ENCODE measurements at places on chromosomes 6 and 20.

- DNase-seq, result no peak
Measured at GRCh38 chr6:118356054-118356453, 192.0 kb upstream of the PLN start.

DNA sequence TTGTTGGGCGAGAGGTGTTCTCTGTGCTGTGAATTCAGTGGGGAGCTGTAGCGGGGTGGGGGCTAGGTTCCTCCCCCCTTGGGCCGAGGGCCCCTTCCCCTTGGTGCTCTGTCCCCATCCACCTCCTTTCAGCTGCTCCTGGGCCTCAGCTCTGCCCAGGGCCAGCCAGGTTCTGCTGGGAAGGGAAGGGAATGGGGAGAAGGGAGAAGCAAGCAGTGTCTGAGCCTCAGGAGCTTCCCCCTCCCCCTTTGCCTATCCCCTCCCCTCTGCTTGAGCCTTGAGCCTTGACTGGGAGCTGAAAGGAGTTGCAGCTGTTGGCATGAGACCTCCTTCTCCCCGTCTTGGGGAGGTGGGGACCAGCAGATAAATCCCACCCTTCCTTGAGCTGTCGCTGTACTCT is 576 bp upstream of the RRP36 start:
- no peak for DNase-seq

DNA sequence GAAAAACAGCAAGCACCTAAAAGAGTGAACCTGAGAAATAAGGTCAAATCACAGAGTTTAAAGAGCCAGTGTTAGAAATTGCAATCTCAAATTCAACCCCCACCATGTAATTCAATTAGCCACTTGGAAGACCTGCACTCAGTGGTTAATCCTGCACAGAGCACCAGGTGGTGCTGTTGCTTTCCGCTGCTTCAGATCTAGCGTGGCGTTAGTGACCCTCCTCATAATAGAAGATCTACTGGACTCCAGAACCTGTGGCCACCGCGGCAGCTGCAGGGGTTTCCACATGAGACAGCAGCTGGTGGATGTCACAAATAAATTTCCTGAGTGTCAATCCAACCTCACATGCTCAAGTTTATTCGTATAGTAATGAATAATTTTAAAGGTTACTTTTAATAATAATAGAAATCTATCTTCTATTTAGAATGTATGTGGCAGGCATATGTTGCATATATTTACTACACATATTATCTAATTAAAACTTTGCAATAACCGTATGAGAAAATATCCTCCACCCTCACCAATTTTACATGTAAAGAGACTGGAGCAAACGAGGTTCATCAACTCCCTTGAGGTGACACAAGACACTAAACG is 84.4 kb downstream of the SYNE1 start:
- DNase-seq, result no peak

GRCh38 chr6:130524552-130524951 is 158.7 kb downstream of the TMEM200A start:
- no peak for DNase-seq

GRCh38 chr6:52180787-52181558 is 5.2 kb upstream of the IL17A start:
- DNase-seq, result no peak

DNA sequence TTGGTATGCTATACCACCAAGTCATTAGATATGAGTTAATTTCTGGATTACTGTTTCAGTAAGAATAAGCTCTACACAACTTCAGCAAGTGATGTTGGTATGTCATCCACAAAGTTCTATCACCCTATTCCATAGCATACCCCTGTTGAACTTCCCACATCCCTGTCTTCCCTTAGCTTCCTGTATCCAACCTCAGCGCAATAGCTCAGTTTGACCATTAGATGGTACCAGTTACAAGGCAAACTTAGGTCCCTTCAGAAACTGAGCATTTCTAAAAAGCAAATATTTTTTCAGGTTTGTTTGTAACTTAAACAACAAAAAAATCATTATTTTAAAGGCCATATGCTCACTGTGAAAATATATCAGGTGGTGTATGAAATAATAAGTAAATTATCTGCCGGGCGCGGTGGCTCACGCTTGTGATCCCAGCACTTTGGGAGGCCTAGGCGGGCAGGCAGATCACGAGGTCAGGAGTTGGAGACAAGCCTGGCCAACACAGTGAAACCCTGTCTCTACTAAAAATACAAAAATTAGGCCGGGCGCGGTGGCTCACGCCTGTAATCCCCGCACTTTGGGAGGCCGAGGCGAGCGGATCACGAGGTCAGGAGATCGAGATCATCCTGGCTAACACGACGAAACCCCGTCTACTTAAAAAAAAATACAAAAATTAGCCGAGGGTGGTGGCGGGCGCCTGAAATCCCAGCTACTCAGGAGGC is 8.8 kb upstream of the MOG start:
- no peak for DNase-seq

GRCh38 chr6:165705941-165706340 is 42.9 kb upstream of the PDE10A start:
- no peak for DNase-seq

GRCh38 chr20:42218621-42219374 is 600.6 kb upstream of the CHD6 start:
- no peak for DNase-seq

GRCh38 chr6:163352011-163352685 is 62.4 kb upstream of the QKI start:
- DNase-seq, result no peak

DNA sequence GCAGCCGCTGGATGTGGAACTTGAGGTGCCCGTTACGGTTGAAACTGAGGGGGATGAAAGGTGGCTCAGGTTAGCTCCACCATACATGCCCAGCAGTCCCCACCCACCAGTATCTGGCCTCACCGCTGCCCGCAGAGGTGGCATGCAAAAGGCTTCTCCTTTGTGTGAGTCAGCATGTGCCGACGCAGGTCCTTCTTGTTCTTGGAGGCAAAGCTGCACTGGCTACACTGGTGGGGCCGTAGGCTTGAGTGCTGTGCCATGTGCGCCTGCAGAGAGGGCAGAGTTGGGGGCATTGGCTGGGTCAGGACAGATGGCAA is 15.8 kb downstream of the PCIF1 start:
- DNase-seq, result no peak

GRCh38 chr20:5069141-5069806 is 50.5 kb downstream of the PCNA start:
- no peak for DNase-seq

DNA sequence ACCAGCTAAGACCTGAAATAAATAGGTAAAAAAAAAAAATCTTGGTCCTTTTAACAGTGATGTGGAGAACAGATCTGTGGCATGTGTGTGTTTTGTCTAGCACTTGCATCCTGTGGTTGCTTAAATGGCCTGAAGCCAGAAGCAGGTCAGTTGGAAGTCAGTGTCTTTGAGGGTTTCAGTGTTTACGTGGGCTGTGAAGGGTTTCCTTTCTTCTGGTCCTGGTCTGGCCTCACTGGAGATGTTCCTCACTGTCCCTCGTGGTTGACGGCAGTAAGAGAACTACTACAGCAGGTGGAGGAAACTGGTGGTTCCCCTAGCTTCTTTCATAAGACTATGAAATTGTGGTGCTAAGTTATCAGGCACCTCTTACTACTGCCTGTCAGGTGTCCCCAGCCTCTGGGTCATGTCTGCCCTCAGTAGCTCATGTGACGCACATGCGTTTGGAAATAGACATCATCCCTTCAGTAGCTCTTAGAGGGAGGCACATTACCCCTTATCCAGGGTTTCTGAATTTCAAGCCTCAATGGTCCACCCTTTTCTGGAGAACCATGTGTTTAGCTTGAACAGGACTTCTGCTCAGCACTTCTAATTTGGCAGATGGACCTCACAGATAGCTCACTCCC is 59.4 kb upstream of the SCP2D1 start:
- no peak for DNase-seq

DNA sequence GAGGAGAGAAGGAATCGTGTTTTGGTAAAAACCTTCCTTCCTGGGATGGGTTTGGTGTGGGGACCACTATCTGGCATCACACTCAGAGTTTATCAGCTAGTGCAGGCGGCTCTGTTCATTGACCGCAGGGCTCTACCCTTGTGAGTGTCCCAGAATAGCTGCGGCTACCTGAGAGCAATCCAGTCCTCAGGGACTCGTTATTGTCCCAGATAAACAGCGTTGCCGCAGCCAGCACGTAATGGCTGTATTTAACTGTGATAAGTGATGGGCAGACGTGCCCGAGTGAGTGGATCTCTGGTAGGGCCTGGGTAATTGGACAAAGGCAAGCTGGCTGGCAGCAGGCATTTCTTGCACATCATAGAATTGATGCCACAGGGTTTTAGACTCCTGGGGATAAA is 163.3 kb downstream of the SOBP start:
- DNase-seq, result no peak

GRCh38 chr6:145139895-145140294 is 595.4 kb downstream of the EPM2A start:
- no peak for DNase-seq

DNA sequence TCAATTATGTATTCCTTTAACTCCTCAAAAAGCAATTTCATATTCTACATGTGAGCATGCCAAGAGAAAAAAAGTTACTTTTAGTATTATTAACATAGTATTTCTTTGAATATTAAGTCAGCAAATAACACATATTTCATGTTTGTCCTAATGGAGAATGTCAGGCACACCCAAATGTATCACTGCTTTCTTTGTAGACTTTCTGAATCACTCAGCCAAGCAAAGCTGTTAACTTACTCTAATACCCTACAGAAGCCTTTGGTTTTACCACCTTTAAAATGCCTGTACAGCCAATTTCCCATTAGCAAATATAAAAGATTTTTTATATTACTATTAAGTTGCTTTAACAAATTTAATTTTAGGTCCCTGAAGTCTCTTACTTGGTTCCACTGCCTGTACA is 23.8 kb downstream of the FRK start:
- DNase-seq, result no peak

- no peak for DNase-seq
Measured at GRCh38 chr6:33722103-33722623, 10.7 kb upstream of the UQCC2 start.

DNA sequence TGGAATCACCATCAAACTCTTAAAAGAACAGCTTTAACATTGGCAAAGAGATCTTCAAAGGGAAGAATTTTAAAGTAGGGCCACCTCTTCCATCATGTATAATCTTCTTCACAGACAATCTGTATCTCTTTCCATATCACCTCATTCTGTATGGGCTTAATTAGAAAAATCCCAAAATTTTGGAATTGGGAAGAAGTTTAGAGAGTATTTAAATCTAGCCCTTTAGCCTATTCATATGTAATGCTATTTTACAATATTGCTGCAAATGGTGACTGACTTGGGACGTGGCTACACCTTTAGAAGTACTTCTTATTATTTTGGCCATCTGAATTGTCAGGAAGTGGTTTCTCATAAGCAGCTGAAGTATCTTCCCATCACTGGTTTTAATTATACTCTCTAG is 474.3 kb downstream of the RFPL4B start:
- DNase-seq, result no peak

- no peak for DNase-seq
Measured at GRCh38 chr20:63381781-63382431, 20.8 kb upstream of the CHRNA4 start.

GRCh38 chr6:127879685-127880084 is 21.2 kb downstream of the THEMIS start:
- peak; percentile 14 for DNase-seq

GRCh38 chr20:17860301-17861197 is 108.0 kb downstream of the SNX5 start:
- no peak for DNase-seq

GRCh38 chr6:143258945-143259344 is 191.6 kb downstream of the ADAT2 start:
- DNase-seq, result no peak

- DNase-seq, result no peak
Measured at GRCh38 chr6:68973066-68973465, 338.0 kb downstream of the ADGRB3 start.

GRCh38 chr6:144460327-144461095 is 175.4 kb downstream of the UTRN start:
- no peak for DNase-seq

DNA sequence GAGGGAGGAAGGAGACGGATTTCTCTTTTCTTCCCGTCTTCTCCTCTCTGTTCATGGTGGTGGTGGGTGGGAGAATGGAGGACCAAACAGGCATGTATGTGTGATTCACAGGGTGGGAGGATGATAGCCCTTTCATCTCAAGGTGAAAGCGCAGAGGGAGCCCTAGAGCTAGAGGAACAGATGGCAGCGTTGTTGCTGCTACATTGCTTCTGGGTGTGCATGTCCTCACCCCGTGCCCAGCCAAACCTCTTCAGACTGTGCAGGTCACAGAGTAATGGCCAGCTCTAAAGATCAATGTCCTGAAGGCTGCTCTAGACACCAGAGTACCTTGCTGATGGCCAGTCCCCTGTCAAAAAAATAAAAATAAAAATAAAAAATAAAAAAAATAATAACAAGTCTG is 301.8 kb downstream of the TBC1D7 start:
- DNase-seq, result no peak

GRCh38 chr6:4941782-4942672 is 61.8 kb downstream of the RPP40 start:
- peak; percentile 24 for DNase-seq

DNA sequence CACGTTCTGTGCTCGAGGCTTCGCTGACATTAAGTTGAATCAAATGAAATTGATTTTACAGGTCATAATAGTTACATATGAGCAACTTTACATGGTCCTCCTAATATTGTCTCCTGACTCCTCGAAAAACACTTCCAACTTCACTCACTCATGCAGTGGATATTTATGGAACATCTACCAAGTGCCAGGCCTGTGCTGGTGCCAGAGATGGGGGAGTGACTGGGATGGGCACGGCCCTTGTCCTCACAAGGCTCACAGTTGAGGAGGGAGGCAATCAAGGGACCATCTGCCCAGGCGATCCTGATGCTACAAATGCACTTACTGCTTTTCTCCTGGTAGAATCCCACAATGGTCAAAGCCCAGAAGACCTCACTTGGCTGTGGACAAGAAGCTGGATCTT is 426.4 kb downstream of the PREX1 start:
- DNase-seq, result no peak

GRCh38 chr20:22801528-22801927 is 217.2 kb upstream of the FOXA2 start:
- DNase-seq, result no peak

- DNase-seq, result no peak
Measured at GRCh38 chr6:46023216-46023915, 7.7 kb upstream of the CLIC5 start.

GRCh38 chr6:140370441-140370840 is 996.0 kb upstream of the CITED2 start:
- DNase-seq, result no peak

GRCh38 chr20:3828798-3829197 is 8.5 kb downstream of the AP5S1 start:
- DNase-seq, result no peak

- no peak for DNase-seq
Measured at GRCh38 chr20:38829296-38829875, 23.9 kb downstream of the PPP1R16B start.

DNA sequence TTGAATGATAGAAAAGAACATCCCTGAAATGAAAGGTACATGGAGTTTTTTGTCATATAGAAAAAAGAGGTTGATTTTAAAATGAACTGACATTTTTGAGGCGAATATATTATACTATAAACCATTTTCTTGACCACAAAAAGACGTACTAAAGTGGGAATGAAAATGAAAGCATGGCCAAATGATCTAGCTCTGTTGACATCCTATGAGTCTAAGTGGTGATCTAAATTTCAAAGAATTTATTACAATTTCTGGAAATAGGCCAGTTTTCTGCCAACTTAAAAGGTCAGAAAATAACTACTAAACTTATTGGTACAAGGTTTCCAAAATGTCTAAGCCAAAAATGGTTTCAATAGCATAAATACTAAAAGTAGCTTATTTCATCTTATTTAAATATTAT is 536.8 kb downstream of the EYS start:
- DNase-seq, result no peak
